ENCODE measurements at places on chromosomes 1 and 21. TPM values are rescaled to one million over a fixed set of nuclear protein-coding genes. Genes with fewer than 3 reads are reported as not detected.

- DNase-seq: no peak
Observed at GRCh38 chr1:164777518-164777917, 218.5 kb downstream of the PBX1 start.

GRCh38 chr1:8567146-8567545 is 249.2 kb downstream of the SLC45A1 start:
- no peak for DNase-seq

DNA sequence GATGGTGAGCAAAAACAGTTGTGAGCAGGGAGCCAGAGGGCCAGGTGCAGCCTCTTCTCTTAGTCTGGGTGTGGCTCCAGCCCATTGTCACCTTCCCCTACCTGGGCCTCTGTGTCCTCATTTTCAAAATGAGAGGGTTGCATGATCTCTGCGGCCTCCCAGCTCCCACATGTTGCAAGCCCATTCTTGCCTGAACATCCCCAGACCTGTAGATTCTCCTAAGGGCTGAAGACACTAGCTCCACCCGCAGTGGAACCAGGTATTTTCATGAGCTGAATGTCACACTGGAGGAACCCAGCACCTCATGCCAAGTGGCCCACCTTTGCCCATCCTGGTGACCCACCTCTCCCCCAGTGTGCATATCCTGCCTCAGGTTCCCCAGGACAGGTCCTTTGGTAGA is 12.3 kb downstream of the IKBKE start:
- DNase-seq: no peak

DNA sequence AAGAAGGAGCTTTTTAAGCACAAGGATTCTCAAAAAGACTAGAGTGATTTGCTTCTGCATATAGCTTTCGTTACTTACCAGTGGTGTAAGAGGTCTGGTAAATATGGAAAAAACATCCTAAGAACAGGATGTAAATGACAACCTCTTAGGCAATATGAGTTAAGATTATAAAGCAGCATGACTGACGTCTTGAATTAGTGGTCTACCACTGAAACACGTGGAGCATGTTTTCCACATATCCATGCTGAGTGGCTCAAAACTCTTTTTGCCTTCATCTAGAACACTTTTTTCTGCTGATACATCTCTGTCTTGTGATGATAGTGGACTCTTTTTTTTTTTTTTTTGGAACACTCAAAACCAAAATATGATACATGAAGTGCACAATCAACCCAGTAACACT is 44.6 kb downstream of the RCAN1 start:
- no peak for DNase-seq

GRCh38 chr21:35249636-35250035 is 200.5 kb upstream of the RUNX1 start:
- no peak for DNase-seq

- DNase-seq: peak; percentile 6
Observed at GRCh38 chr1:201226178-201226514, 35.5 kb downstream of the IGFN1 start.

DNA sequence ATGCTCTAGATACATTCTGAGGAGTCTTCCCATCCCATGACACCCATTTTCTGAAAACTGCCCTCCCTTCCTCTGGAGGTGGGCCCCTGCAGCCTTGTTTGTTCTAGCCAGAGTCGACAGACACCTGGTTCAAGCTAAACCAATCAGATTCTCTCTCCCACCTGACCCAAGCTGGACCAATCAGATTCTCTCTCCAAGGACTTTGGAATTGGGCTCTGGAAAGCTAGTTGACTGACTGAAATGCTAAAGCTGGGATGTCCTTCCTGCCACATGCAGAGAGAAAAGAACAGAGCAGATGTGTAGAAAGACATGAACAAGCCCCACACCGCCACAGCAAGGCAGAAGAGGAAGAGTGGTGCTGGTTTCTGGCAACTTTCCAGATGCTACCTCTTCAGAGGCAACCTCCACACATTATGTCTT is 24.6 kb downstream of the ASAP3 start:
- no peak for DNase-seq

GRCh38 chr1:178417858-178418257 is 78.9 kb downstream of the CLEC20A start:
- DNase-seq: peak; percentile 37

DNA sequence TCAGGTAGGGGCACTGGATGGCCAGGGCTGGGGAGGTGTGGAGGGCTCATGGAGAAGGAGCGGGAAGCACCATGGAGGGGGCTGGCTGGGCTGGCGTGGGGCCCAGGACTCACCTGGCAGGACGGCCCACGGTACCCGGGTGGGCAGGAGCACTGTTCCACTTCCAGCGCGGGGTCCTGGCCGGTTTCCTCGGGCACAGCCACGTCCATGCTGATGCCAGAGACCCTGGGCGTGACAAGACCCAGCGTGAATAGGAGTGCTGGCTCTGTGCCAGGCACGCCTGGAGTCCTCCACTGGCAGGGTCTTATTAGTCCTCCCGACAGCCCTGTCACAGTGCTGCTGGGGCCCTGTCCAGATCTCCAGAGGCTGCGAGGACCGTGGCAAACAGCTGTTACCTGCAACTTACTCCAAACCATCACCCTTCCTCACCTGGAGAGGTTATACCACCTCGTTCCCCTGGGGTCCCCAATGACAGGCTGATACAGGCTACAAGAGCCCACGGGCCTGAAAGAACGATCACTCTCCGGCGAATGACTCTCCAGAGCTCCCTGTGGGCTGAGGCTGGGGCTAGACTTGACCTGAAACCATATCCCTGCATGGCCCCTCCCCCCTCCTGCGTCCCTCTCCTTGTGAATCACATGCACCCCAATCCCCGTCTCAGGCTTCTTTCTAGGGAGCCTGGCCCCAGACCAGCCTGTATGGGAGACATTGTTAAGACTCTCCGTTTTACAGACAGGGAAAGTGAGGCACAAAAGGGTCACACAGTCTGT is 62.1 kb downstream of the HSPG2 start:
- DNase-seq: no peak

DNA sequence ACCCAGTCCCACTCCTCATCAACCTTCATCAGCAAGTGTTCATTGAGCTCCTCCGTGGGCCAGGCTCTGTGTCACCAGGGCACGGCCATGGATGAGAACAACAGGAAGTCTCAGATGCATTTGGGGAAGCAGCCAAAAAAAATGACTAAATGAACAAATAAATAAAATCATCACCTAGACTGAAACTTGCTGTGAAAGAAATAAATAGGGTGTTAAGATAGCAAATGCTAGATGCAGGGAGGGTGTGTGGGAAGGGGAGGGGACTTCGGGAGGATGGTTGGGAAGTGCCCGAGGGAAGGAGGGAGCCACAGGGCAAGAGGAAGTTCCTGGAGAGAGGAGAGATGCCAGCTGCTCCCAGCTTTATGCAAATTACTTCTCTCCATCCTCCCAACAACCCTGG is 696.7 kb downstream of the PTPRU start:
- DNase-seq: no peak

DNA sequence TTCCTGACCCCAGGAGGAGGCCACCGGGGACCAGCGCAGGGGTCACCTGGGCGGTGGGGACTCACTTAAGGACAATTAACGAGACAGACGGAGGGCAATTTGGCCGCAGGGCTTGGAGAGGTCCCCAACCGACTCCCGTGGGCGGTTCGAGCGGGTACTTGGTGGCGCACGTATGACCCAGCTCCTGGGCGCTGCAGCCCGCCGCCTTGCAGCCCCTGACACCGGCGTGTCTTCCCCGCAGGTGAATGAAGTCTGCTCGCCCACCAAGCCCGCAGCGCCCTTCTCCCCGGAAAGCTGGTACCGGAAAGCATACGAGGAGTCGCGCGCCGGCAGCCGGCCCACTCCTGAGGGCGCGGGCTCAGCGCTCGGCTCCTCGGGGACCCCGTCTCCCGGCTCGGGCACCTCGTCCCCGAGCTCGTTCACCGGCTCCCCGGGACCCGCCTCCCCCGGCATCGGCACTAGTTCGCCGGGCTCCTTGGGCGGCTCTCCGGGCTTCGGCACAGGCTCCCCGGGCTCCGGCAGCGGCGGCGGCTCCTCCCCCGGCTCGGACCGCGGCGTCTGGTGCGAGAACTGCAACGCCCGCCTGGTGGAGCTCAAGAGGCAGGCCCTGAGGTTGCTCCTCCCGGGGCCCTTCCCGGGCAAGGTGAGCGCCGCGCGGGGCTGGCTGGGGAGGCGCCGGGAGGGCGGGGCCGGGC is 1.4 kb downstream of the KIF26B start:
- peak; percentile 82 for DNase-seq

The TSPAN1 gene
- 9.5 TPM for total RNA-seq

Measured in Caki2 (cell line).